Inflammatory macrophage treated with lipopolysaccharide for 4 hours (primary cell): ENCODE measurements at places on chromosomes 7 and 10.

GRCh38 chr10:91798649-91799611 is 704 bp downstream of the TNKS2 start:
- DNase-seq: peak; percentile 91

DNA sequence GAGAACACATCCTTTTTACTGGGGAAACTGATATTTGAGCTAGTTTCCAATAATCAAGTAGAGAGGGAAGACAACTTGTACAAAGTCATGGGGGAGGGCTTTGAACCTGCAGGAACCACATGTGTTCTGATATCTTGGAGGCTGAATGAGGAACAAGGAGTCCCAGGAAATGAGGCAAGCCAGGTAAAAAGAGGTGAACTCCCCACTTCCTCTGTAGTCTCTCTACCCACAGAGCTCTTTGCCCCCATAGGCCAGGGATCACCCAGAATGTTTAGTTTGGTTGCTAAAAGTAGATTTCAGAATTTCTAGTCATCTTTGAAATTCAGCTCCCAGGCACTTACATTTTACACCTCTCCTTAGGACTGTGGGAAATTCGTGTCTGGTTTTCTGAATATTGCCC is 276.4 kb downstream of the SFMBT2 start:
- no peak for DNase-seq

DNA sequence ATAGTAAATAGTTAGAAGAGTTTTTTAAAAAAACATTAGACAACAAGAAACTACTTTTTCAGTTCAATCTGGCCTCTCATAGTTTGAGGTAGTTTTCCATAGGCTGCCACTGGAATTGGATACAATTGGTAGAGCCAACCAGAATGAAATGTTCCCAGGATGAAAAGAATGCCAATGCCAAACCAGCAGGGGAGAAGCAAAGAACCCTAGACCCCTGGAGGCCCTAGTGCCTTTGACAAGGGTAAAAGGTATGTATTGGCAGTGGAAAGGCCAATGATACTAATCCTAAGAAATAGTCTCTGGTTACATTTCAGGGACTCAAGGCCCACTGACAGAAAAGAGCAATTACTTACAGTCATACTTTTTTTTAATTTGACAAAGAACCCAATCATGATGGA is 77.4 kb upstream of the SEM1 start:
- no peak for DNase-seq

DNA sequence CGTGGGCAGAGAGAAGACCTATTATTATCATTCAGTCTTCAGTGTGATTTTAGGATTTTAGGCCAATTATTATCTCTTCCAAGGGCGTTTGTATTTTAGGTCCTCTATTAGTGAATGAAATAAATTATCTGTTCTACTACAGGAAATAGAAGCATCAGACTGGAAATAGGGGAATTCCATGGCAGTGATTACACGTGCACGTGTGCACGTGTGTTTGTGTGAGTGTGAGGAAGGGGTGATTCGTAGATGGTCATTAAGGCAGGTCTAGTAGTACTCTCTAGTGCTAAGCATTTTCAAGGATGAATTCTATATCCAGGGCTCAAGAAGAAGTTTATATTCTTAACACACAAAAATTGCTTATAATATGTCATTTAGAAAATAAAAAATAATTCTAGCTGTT is 623.2 kb downstream of the GATA3 start:
- no peak for DNase-seq

DNA sequence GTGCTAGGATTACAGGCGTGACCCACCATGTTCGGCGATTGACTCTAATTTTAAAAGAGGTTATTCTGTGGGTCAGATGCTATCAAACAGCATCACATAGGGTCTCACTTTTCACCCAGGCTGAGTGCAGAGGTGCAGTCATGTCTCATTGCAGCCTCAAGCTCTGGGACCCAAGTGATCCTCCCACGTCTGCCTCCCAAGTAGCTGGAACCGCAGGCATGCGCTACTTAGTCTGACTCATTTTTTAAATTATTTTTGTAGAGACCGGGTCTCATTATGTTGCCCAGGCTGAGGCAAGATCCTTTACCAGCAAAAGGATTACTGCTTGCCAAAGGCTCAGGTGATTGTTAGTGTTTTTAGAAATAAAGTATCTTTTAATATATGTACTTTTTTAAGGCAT is 42.9 kb upstream of the STOX1 start:
- DNase-seq: no peak

GRCh38 chr7:50307368-50308032 is 3.0 kb downstream of the IKZF1 start:
- DNase-seq: peak; percentile 48
